T47D (cell line): ENCODE measurements at places on chromosomes 1 and 21.
A peak's percentile ranks its signal among the peaks of the same experiment; 100 is the strongest.

DNA sequence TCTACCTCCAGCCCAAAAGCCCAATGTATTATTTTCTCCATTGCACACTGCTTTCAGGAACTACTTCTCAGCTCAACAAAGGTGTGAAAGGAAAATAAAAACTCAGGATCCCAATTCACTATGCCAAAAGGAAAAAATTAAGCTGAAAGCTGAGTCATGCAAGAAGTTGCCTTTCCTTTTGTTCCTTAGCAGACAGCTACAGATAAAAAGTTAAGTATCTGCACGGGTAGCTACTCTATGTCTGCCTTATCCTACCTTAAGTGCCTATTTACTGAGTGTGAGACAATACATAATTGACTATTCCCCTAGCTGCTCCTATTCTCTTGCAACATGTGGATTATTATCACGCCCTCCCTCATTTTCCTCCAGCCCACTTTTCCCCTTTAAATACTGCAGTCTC lies 84.1 kb downstream of the ADCY10 start:
- DNase-seq: no peak

DNA sequence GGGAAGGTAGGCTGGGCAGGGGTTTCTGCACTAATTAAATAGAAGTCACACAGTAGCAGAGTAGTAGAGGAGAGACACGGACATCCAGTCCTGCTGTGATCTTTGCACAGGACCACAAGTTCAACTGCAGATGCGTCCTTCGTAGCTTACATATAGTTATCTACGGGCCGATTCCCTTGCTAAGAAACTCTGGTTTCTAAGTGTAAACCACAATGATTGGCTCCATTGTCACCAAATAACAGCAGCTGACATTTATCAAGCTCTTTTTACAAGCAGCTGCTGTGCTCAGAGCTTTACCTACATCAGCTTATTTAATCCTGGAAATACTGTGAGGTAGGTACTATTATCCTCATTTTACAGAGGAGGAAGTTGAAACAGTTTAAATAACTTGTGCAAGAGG lies 3.1 kb downstream of the SLC45A3 start:
- no peak for DNase-seq

- DNase-seq: no peak
These were observed 37.1 kb upstream of the CAP1 start for GRCh38 chr1:40003156-40004093.

DNA sequence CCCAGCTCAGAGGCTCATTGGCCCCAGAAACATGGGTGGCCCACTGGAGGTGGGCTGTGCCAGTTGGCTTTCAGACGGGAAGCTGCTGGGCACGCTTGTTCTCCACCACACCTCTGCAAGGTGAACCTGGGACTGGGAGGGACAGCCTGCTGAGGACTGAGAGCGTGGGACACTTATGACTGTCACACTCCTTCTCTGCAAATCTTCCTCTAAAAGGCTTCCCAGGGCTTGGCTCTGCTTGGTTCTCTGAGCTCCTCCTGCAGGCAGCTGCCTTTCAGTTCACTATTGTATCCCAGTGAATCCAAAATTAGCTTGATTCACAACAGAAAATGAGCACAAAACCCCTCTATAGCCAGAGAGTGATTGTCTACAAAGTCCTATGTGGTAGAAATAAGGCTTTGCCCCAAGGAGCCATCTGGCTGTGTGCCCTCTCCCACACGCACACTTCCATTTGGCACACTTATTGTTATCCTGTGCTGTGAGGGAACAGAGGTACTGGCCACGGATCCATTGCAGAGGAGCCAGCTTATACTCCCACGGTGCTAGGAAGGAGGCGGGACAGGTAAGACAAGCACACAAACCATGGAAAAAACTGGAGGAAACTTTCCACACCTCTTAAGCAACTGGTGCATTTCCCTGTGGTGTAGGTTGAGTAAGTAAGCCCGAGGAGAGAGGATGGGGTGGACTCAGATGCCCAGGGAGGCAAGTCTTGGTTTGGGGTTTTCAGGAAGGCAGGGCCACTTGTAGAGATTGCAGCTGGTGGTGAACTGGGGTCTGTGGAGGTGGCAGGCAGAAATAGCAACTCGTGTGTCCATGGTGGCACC lies 18.9 kb upstream of the BTG2 start:
- DNase-seq: no peak

- peak; percentile 36 for DNase-seq
These were observed 157.3 kb downstream of the PEX14 start for GRCh38 chr1:10631811-10632593.

GRCh38 chr1:41731516-41732030 lies 187.1 kb downstream of the HIVEP3 start:
- no peak for DNase-seq

GRCh38 chr1:119219711-119220110 lies 79.3 kb upstream of the WARS2 start:
- DNase-seq: no peak

DNA sequence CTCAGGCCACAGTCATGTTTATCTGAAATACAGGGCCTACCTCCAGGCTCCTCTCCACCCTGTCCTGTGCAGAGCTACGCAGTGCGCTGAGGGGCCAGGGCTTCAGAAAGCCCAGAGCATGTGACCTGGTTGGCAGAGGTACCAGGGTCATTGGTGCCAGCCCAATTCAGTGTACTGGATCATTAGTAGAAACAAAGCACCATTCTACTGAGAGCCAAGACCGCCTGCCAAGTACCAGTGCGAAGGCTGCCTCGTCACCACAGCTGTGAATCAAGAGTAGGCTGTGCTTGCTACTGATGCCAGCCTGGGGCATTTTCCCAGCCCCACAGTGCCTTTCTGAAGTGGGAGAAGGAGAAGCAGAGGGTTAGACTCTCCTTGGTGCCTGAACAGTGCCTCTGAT lies 59.8 kb downstream of the CAPN9 start:
- no peak for DNase-seq

GRCh38 chr1:30637183-30637980 lies 86.0 kb downstream of the MATN1 start:
- DNase-seq: no peak

DNA sequence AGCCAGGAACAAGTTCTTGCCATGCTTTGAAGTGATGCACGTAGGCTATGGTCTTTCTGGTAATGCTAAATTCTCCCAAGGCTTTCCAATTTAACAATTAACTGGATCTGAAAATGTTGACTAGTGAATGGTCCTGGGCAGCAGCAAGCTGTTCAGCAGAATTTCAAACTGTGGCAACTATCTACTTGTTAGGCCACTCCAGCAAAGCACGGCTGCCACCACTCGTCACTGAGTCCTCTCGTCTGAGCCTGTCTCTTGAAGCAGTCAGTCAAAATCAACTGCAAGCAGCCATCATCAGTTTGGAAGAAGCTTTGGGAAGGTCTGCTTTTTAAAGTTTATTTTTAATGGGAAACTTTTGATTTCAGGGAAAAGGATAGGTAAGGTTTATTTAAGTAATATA lies 6.1 kb downstream of the FLVCR1 start:
- no peak for DNase-seq

GRCh38 chr1:46192171-46192570 lies 6.1 kb downstream of the POMGNT1 start:
- no peak for DNase-seq

DNA sequence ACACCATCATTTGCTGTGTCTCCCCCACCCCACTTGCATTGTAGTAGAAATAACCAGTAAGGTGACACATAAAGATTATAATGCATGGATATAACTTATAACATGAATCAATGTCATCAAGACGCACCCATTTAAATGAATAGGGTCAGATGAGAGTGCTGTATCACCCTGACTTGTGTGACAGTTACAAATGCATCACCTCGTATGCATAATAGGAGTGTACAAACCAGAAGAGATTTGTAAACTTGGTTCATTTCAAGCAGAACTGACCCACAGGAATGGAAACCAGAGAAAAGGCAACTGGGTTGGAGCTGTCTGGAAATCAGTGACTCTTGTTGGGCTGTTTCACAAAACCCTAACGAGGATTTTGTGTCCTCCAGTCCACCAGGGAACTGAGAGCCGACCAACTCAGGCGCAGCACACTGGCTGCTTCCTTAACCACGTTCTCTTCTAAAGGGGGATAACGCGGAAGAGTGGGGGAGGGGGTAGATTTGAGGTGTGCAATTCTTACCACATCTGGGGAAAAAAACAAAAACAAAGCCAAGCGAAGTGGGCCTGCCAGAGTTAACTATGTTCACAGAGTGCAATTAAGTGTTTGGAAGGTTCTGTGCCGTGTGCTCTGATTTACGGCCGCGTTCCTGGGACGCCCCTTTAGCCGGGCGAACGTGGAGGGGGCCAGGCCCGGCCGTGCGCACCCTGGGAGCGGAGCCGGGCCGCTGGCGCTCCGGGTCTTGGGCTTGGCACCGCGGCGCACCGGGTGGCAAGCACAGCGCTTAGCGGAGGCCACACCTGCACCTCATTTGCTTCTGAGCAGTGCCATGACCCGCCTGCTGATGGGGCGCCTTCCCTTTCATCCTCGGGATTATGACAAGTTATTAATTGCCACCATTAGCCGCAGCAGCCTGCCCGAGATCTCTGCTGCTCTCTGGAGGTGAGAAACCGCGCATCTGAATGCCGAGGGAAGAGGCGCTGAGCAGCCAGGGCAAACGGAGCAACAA lies 248.8 kb upstream of the FOXD3 start:
- no peak for DNase-seq

GRCh38 chr21:41752231-41752681 lies 14.6 kb downstream of the RIPK4 start:
- DNase-seq: no peak

DNA sequence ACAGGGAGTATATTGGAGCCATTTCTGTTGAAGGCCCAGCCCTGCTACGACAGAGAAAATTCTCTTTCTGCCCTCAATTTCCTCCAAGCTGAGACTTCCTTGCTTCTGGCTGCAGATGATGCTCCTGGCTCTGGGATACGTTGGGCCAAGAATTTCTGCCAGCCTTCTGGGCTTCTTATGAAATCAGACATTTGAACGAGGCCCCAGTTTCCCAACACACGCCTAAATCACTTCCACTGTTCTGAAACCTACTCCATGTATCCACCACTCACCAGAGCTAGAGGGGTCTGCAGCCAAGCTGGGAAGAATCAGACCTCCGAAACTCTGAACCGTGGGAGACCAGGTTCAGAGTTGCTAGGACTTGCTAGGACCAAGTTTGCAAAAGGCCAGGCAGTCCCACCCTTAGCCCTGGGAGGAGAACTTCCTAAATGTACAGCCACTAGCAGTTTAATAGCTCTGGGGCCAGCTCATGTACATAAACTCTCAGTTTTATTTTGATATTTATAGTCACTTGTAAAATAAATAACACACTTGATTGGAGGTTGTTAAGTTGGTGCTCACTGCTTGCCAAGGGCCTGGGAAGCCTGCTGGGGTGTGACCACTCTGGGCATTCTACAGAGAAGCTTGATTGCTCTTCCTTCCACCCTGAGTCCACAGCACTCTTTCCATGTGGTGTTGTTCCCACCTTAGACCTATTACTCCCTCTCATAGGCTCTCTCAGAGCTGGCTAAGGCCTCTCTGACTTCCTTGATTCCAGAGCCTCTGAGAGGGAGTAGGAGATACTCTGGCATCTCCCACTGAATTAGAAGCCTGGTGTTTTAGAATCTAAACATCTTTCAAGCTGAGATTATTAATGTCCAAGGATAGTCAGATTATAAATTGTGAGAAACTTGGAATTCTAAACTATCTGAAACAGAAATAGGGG lies 83.4 kb upstream of the TRABD2B start:
- no peak for DNase-seq

GRCh38 chr1:211336775-211337174 lies 10.1 kb downstream of the TRAF5 start:
- no peak for DNase-seq

DNA sequence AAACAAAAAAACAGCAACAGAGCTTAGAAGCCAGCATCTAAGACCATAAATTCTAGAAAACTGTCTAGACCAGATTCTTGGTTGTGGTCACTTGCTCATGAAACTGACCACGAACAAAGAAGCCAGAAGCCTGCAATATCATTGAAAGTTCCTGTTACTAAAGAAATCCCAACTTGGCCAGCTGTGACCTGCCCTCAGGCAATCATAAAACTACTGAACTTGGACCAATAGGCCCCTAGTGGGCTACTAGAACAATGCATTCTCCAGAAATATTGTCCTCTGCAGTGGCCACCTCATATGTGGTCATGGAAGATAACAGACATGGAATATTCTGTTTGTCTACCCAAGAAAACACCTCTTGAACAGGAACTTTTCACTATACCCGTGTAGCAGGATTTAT lies 87.7 kb downstream of the SPATA17 start:
- no peak for DNase-seq

GRCh38 chr1:159756397-159756796 lies 24.4 kb upstream of the DUSP23 start:
- DNase-seq: no peak

DNA sequence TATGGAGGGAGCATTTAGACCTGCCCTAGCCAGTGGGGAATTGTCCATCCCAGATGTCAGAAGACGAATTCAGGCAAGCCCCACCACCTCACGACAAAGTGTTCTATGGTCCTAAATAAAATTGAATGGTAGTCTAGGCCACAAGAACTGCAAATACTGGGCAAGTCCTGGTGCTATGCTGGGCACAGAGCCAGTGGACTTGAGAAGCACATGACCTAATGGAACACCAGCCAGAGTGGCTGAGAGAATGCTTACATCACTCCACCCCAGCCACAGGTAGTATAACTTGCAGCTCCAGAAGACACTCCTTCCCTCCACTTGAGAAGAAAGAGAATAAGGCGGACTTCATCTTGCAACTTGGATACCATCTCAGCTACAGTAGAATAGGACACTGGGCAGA lies 567.3 kb upstream of the CXADR start:
- DNase-seq: no peak

- no peak for DNase-seq
These were observed 265.5 kb downstream of the GRIK1 start for GRCh38 chr21:29674343-29674742.

- no peak for DNase-seq
These were observed 174.6 kb downstream of the USP25 start for GRCh38 chr21:15904389-15904788.

- no peak for DNase-seq
These were observed 685 bp upstream of the VAMP4 start for GRCh38 chr1:171742577-171742922.

DNA sequence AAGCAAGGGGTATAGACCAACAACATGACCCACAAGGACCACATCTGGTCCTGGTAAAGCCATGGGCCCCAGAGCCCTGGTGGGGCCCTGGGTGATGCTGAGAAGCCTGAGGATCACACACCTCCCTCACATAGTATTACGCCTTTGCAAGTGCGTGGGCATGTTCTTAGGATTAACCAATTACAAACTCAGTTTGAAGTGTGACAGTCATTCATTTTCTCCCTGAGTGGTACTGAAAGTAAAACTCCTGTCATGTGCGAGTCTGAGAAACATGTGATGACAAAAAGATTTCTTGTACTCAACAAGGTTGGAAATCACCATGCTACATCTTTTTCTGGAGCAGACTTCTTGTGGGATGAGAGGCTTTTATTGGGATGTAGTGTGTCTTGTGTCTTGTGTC lies 315.3 kb upstream of the DUSP10 start:
- no peak for DNase-seq

GRCh38 chr1:91537281-91537986 lies 36.8 kb downstream of the CDC7 start:
- no peak for DNase-seq

DNA sequence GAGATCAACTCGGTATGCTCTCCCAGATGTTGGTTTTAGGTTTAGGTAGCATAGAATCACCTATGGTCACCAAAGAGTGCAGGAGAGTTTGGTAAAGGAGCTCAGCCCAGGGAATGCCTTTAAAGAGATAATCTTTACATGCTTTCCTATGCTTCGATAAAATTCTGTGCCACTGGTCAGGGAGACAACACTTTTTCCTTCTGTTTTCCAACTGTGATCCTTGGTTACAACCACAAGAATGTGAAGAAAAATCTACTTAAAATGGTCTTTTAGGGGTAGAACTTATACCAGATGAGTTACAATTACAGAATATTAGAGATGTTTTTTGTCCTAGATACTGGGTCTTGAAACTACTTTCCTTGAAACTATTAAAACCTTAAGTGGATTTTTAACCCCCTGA lies 895.6 kb downstream of the TTLL7 start:
- DNase-seq: no peak
